ENCODE measurements at places on chromosomes 6 and 20.

DNA sequence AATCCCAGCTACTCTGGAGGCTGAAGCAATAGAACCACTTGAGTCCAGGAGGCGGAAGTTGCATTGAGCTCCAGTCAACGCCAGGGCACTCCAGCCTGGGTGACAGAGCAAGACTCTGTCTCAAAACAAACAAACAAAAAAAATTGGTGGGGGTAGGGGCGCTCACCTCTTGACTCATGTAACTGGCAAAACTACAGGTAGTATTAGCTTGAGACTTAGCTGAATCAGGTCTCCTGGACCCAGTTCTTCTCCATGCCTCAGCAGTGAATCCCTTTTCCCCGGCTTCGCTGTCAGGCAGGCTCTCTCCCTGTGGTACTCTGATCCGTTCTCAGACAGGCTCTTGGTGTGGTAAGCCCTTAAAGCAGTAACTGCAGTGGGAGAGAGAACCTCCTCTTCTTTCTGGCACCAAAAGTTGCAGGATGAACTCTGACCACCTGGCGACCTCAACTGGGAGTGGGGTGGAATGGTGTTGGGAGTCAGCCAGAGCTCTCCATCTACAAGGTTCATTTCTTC, 12.9 kb downstream of the SLC9A8 start:
- DNase-seq = no peak
- no peaks in the 10 kb centered on the region for H3K27me3 ChIP-seq
- peaks cover 3% of the 10 kb centered on the region for H3K36me3 ChIP-seq
- H3K4me1 ChIP-seq = peaks cover 20% of the 10 kb centered on the region
- H3K27ac ChIP-seq = no peak overlapping the region
- no peak overlapping the region for H3K4me3 ChIP-seq

GRCh38 chr6:73233048-73233447, 7.8 kb upstream of the KHDC1L start:
- no peak for DNase-seq
- H3K4me1 ChIP-seq = no peaks in the 10 kb centered on the region
- H3K27ac ChIP-seq = no peak overlapping the region
- H3K36me3 ChIP-seq = no peaks in the 10 kb centered on the region

- peak; percentile 61 for DNase-seq
- no peaks in the 10 kb centered on the region for H3K36me3 ChIP-seq
- H3K4me3 ChIP-seq = no peak overlapping the region
- H3K27ac ChIP-seq = peak overlapping the region; percentile 58
- no peaks in the 10 kb centered on the region for H3K27me3 ChIP-seq
These were observed 4.6 kb upstream of the REV3L start for GRCh38 chr6:111487661-111488060.

DNA sequence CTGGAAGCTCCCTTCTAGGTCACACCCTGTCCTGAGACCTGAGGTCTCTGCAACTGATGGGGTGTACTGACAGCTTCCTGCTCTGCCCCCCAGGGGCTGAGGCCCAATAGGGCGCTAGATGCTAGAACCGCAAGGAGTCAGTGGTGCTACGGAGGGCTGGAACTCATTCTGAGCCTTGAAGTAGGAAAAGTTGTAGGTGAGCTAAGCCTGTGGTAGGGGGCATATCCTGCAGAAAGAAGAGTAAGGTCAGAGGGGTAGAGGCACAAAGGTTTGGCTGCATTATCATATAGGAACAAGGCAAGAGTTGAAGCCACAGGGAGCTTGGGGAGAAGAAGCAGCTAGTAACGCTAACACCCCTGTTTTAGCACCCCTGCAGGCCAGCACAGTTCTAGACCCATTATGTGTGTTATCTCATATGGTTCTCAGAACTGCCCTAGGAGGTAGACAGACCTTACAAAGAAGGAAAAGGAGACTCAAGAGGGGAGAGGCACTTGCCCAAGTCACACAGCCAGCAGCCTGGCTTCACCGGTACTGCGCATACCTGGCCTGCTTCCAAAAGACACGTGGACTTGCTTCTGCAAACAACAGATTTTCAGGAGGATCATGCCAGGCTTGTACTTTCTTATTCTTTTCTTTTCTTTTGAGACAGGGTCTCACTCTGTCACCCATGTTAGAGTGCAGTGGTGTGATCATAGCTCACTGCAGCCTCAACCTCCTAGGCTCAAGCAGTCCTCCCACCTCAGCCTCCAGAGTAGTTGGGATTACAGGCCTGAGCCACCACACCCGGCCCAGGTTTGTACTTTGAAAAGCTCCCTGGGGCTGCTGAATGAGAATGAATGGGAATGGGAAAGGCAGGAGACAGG, 156.1 kb downstream of the MRPL14 start:
- H3K4me1 ChIP-seq = no peaks in the 10 kb centered on the region
- H3K27ac ChIP-seq = no peak overlapping the region
- H3K27me3 ChIP-seq = peaks cover 18% of the 10 kb centered on the region
- H3K4me3 ChIP-seq = no peak overlapping the region
- no peaks in the 10 kb centered on the region for H3K36me3 ChIP-seq

DNA sequence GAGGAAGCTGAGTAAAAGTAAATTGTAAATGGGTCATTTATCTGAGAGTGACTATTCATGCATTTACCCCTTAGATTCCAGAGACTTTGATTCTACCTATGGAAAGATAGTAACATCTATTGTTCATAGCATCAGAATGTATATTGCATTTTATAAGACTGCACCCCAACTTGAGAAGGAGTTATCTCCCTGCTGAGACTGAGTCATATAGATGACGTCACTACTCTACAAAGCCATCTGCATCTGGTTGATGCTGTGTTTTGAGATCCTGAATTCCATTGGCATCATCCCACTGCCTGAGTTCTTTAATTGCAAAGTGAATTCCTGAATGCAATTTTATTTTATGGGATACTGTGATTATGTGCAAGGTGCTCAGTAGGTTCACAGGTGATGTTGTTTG, 444.0 kb upstream of the SLC35B3 start:
- DNase-seq = no peak
- no peaks in the 10 kb centered on the region for H3K4me1 ChIP-seq
- H3K4me3 ChIP-seq = no peak overlapping the region
- no peaks in the 10 kb centered on the region for H3K36me3 ChIP-seq
- H3K27me3 ChIP-seq = no peaks in the 10 kb centered on the region
- H3K27ac ChIP-seq = no peak overlapping the region

Data from T-cell (primary cell).